Left colon (tissue), 2 donors: ENCODE measurements at places on chromosomes 3 and 15. TPM values are rescaled to one million over a fixed set of nuclear protein-coding genes. Genes with fewer than 3 reads are reported as not detected.

DNA sequence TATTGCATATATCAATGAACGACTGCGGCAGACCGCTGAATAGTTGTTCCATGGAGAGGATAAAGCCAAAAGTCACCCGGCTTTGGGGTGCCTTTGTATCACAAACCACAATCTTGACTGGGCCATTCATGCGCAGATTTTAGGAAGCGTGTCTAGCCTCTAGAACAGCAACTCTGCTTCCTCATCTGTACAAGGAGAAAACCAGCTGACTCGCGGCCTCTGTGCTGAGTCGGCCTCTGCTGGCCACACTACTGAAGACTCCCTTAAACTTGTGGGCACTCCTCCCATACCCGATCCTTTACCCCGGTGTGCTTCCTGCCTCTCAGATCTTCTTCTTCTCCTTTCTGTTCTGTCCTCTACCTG lies 872 bp downstream of the DLEC1 start:
- peak; percentile 81 for DNase-seq

DNA sequence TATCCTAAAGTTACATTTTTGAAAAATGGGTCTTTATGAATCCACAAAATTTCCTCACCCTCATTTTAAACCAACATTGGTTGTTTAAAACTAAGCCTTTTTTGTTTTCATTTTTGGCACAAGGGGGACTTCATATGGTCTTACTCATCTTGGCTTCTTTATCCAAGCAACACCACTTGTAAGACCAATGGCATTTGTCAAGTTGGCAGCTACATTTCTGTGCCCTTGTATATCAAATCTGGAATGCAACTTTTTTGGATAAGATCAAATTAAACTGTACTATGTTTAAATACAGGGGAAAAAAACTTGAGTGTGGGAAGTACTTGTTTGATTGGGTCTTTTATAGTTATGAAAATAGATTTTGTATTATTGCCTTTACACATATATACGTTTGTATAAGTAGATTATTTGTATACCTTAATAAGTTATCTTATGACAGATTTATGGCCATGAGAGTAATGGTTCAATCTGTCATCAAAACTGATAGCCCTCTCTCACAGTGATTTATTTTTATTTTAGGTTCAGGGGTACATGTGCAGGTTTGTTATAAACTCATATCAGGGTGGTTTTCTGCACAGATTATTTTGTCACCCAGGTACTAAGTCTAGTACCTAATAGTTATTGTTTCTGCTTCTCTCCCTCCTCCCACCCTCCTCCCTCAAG lies 43.4 kb downstream of the GPR160 start:
- DNase-seq = no peak

SLC28A2 gene
- total RNA-seq = 39.0 TPM

GRCh38 chr3:107025961-107026360 lies 351.3 kb upstream of the CCDC54 start:
- no peak for DNase-seq

DNA sequence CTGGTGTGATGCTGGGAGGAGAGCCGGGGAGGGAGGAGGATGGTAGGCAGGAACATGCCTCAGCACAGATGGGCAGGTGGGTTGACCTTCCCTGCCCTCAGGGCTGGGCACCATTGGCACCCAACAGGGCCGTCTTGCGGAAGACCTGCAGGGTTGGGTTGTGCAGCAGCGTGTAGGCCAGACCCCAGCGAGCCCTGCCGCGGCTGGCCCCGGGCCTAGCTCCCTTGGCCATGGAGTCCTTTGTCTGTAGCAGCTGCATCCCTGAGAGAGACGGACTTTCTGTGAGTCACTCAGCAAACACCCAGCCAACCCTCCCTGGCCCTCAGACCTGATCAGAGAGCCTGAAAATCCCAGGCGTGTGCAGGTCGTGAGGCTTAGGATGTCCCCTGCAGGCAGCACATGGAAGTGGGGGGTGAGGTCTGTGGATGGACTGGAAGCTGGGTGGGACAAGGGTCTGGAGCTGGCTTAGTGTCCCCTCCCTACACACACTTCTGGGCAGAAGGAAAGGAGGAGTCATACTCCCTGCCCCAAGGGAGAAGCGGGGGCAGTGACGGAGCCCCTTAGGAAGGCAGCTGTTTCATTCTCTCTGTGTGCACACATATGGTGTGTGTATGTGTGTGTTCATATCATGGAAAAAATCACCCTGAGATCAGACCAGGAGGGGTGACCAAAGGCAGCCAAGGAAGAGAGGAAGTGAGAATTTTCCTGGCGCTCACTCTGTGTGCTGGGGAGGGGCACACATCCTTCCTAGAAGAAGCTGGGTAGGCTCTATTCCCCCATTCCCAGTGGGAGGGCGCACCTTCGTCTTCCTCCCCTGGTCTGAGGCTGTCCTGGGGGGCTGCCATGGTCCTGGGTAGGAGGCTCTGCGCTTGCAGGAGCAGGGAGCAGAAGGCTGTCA lies 6.7 kb downstream of the ISLR start:
- no peak for DNase-seq

DLEC1 gene
- 2.1 TPM for total RNA-seq

ROBO1 gene
- 3.0 TPM for total RNA-seq

SLC6A1 gene
- 0.21 TPM for total RNA-seq

DNA sequence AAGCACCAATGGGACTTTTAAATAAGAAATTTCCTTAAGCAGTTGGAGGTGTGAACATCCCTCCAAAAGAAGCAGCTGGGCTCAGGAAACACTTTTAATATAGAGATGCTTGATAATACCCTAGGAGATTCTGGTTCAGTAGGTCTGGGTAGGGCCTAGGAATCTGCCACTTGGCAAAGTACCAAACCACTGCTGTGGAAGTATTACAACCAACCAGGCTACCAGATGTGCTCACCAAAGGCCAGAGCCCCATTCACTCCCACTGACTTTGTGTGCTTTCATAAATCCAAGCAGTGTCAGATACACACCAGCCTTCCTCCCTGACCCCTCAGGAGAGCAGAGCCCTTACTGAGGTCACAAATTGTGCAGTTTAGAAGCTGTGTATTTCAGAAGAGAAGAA lies 162.6 kb downstream of the CCNL1 start:
- DNase-seq = no peak

- DNase-seq = no peak
Observed at GRCh38 chr3:186476044-186476468, 68.1 kb downstream of the CRYGS start.

DNA sequence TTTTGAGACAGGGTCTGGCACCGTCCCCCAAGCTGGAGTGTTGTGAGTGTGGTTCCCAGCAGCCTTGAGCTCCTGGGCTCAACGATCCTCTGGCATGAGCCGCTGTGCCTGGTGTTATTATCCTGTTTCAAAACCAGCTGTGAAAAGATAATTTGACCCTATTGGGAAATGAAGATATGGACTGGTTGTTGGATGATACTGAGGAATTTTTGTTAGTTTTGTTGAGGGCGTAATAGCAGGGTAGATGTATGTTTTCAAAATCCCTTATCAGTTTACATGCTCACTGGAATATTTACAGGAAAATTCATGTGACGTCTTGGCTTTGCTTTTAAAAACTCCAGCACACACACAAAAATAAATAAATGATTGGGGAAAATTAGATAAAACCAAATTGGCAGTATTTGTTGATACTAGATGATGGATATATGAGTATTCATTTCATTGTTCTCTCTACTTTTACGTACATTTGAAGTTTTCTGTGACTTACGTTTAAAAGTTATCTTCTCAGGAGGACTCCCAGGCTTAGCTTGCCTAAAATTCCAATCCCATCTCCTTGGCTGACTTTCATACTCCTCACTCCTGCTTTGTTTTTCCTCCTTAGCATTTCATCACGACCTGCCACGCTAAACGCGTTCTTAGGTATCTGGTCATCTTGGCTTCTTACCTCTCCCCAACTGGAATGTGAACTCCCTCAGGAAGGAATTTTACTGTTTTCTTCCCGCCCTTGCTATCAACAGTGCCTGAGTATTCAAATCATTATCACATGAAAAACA lies 56.8 kb upstream of the TFRC start:
- no peak for DNase-seq

DNA sequence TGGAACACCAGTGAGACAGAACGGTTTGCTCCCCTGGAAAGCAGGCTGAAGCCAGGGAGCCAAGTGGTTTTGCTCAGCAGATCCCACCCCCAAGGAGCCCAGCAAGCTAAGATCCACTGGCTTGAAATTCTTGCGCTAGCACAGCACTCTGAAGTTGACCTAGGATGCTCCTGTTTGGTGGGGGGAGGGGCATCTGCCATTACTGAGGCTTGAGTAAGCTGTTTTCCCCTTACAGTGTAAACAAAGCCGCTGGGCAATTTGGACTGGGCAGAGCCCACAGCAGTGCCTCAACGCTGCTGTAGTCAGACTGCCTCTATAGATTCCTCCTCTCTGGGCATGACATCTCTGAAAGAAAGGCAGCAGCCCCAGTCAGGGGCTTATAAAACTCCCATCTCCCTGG lies 241.4 kb downstream of the GABRB3 start:
- DNase-seq = no peak

EIF4G1 gene
- total RNA-seq = 322 TPM

SUCNR1 gene
- 0.15 TPM for total RNA-seq

GRCh38 chr15:77784361-77785292 lies 151.9 kb upstream of the LINGO1 start:
- DNase-seq = peak; percentile 24

FGD5 gene
- total RNA-seq = 5.8 TPM

- DNase-seq = no peak
Observed at GRCh38 chr3:82012775-82013174, 251.3 kb upstream of the GBE1 start.

DNA sequence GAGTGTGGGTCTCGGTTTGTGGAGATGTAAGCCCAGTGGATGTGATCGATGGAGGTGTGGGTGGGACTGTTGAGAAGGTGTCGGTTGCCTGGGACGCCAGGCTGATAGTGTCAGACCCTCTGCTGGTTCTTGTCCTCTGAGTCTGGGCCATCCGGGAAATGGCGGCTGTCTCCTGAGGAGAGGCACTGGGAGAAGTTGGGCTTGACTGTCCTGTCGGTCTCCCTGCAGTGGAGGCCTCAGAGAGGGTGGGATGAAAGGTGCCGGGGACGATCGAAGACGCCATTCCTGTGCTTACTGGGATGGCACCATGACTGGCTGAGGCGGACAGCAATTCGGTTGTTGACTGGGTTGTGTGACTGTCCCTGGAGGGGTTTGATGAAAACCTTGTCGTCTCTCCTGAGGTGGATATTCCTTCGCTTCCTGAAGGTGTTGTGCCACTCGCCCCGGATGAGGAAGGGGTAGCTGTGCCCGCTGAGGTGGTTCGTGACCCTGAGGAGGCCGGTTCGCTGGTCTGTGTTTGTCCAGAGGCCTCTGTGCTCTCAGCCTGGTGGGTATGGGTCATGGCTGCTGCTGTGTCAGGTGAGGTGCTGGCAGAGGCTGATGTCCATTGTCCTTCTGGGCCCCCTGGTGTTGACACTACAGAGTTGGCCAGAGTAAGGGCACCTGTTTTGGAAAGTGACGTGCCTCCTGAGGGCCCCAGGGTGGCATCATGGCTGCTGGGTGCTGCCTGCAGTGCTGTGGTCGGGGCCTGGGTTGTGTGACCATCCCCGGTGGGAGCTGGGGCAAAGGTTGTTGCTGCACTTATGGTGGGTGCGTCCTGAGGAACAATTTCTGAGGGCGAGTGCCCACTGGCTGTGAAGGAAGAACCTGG lies 22.8 kb downstream of the MUC4 start:
- no peak for DNase-seq

RPL29 gene
- total RNA-seq = 910 TPM

LSG1 gene
- 31.3 TPM for total RNA-seq

GRCh38 chr3:36196058-36196457 lies 184.2 kb upstream of the STAC start:
- no peak for DNase-seq

MYL3 gene
- total RNA-seq = 0.47 TPM

FETUB gene
- not detected for total RNA-seq

GOLGA8J gene
- not detected for total RNA-seq

NFKBIZ gene
- 170 TPM for total RNA-seq

- no peak for DNase-seq
Observed at GRCh38 chr15:68010361-68011153, 43.6 kb upstream of the PIAS1 start.

DNA sequence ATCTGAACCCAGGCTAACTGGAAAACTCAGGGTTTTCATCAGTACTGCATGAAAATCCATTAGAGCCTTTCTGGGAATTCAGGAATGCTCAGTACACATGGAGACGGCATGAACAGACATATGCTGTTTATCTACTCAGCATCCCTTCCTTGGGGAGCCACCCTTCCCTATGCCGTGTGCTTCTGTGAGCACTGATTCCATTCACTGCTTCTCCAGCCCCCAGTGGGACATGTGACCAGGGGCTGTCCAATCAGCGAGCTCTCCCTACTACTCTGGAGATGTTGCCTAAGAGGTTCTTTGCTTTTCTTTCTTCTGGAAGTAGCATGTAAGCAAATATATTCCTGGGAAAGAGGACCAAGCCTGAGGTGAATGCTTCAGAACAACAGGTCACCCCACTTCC lies 5.6 kb upstream of the PCOLCE2 start:
- no peak for DNase-seq

DNA sequence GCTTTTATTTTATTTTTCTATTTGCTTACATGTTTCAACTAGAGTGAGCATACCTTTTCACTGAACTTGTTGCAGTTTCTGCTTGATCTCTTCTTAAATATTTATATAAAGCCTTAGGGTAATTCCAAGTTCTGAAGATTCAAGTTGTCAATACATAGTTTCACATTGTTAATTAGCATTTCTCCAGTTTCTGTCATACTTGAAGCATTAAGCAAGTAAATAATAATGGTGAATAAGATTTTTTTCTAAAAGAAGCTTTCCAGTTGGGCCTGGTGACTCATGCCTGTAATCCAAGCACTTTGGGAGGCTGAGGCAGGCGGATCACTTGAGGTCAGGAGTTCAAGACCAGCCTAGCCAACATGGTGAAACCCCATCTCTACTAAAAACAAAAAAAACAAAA lies 53.9 kb downstream of the CALML4 start:
- no peak for DNase-seq

DNA sequence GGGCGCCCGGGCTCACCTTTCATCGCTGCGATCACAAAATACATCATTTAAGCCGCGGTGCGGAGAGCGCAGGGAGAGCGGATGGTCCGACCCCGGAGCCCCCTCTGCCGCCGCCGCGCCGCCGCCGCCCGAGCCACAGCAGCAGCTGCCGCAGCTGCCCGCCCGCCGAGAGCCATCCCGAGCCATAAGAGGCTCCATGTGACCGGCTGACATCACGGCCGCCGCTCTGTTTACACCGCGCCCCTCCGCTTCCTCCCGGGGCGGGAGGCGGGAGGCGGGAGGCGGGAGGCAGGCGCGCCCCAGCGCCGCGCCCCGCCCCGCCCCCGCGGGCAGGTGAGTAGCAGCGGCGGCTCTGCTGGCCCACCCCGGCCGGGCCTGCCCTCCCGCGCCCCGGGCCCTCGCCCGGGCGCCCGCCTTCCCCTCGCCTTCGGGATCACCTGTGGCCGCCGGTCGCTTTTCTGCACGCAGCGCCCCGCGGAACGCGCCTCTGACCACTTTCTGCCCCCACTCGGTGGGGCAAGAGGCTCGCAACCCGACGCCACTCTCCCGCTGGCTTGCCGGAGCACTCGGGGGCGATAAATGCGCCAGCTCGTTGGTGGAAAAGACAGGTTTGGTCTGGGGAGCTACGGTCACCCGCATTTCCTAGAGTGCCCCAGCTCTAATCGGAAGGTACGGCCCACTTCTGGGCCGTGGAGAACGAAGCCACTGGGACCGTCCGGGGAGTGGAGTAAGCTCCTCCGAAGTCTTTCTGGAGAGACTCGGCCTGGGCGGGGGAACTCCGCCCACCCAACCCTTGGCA lies 113.6 kb upstream of the ICE2 start:
- peak; percentile 87 for DNase-seq

SKOR1 gene
- total RNA-seq = 0.47 TPM

MEX3B gene
- 0.27 TPM for total RNA-seq
